ENCODE measurements at places on chromosomes 2 and 18.

- DNase-seq = no peak
These were observed 117.2 kb upstream of the NCK2 start for GRCh38 chr2:105627534-105627933.

DNA sequence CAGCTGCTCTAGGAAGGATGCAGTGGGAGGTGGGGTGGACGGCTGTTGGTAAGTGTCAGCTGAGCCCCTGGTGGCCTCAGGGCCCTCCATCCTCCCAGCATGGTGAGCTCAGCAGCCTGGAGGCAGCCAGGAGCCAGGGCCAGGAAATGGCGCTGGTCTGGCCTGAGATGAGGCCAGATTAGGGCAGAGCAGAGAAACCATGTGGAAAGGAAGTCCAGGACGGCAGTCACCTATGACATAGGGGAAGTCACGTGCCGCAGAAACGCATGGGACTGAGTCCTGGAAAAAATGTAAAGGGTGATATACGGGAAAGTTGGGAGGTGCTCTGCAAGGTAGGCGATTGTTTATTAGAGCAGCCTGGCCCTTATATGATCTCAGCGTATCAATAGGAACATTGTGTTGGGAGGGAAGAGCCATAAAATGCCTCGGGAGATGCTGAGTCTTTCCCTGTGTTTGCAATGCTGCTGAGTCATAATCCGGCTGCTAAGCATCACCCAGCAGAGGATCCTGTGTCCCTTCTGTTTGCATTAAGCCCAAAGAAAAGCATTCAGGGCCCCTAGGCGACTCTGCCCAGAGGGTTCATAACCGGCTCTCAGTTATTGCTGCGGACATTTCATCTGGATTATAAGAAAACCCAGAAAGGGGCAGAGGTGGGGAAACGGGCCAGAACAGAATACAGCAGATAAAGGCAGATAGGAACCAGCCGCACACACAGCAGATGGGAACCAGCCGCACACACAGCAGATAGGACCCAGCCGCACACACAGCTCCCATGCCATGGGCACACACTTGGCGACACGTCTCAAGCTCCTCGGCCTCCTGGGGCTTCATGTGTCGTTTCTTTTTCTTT is 30.3 kb upstream of the B3GNT7 start:
- peak; percentile 36 for DNase-seq

DNA sequence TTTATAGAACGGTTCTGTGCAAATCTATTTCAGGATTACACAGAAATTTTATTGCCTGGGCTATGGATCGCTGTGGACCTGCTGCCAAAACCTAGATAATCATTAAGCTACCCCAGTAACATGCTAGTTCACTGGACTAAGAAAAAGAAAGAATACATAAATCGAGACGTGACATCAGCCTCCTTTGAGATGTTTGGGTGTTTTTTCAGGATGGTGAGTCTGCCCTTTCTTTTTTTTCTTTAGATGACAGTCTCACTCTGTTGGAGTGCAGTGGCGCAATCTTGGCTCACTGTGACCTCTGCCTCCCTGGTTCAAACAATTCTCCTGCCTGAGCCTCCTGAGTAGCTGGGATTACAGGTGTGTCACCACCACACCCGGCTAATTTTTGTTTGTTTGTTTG is 52.0 kb downstream of the FHOD3 start:
- DNase-seq = no peak

DNA sequence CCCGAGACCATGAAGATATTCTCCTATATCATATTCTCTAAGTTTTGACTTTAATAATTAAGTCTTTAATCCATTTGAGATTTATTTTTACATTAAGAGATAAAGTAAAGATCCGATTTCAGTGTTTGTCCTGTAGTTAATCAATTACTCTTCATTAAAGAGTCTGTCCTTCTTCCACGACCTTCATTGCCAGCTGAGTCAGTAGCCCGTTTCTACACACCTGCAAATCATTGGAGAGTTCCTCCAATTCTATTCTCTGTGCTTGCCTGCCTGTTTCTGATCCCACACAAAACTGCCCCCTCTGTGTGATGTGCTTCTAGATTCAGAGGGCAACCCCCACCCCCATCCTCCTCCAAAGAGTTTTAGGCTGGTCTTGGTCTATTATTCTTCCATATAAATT is 119.2 kb downstream of the KCNF1 start:
- no peak for DNase-seq

DNA sequence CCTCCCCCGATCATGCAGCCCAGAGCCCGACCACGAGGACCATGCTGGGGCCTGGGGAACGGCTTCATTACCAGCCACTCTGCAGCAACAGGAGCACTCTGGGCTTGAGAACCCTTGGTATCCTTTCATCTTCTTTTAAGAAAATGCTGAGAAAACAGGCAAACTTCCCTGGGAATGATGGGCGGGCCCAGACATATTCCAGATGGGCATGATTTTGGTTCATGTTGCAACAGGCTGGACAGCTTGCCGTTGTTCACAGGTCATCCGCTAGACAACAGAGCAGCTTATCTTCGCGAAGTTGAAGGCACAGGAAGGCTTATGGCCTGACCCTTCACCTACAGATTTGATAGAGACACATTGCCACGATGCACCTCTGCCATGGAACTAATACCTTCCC is 121.0 kb downstream of the KLHL29 start:
- peak; percentile 36 for DNase-seq

DNA sequence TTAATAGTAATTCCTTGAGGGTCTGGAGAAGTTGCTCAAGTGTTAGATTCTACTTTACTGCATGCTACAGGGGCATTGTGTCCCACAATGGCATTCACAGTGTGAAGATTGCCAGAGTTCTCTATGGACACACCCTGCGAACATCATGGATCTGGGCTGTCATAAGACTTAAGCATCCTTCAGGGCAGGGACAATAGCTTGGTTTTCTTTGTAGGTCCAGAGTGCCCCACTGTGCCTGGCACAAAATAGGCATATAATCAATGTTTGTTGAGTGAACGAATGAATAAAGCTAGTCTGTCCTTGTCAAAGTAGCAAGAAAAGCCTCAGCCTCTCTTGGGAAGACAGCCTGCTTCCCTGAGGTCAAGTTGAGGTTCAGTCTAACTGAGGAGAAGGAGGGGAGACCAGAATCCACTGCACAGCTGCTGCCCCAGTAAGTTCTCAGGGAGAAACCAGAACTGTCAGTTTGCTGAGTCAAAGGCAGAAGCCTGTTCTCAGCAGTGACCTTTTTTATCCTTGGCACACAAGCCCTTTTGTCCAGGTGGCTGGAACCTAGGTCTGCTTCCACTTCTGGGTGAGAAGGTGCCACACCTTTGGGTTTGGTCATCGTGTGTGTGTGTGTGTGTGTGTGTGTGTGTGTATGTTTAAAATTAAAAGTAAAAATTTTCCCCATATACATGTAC is 15.0 kb downstream of the INPP4A start:
- DNase-seq = no peak

DNA sequence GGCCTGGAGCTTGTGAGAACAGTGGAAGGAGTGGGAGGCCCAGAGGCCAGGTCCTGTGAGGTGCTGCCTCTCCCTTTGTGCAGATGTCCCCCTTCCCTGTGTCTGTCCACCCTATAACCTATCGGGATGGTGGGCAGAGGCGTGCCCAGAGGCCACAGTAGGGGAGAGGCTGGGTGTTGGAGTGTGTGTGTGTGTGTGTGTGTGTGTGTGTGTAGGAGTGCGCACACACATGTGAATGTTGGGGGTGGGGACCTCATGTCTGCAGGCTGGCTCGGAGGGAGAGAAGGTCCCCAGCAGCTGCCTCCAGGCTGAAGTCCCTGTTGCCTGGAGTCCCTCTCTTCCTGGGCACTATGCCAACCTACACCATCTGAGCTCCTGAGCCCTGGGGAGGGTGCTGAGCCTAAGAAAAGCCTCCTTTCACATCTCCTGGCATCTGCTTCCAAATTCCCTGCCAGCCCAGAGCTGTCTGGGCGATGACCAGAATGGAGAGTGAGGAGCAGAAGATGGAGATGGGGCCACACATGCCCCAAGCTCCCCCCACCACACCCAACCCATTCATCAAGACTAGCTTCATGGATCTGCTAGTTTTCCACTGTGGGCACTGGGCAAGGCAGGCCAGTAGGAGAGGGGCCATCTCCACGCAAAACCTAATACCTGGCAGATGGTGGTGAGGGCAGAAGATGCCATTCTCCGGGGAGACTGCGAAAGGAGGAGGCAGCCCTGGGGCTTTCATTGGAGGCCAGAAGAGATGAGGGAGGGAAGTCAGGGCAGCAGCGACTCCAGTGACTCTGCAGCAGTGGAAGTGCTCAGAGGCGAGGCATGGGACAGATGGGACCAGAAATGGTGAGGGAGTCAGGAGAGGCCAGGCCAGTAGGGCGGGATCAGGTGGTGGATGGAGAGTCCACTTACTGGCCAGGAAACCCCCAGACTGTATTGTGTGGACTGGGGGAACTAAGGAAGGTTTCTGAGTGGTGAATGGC is 20.3 kb downstream of the KCNK3 start:
- DNase-seq = peak; percentile 95

GRCh38 chr2:28175028-28175427 is 217.6 kb upstream of the FOSL2 start:
- peak; percentile 55 for DNase-seq

DNA sequence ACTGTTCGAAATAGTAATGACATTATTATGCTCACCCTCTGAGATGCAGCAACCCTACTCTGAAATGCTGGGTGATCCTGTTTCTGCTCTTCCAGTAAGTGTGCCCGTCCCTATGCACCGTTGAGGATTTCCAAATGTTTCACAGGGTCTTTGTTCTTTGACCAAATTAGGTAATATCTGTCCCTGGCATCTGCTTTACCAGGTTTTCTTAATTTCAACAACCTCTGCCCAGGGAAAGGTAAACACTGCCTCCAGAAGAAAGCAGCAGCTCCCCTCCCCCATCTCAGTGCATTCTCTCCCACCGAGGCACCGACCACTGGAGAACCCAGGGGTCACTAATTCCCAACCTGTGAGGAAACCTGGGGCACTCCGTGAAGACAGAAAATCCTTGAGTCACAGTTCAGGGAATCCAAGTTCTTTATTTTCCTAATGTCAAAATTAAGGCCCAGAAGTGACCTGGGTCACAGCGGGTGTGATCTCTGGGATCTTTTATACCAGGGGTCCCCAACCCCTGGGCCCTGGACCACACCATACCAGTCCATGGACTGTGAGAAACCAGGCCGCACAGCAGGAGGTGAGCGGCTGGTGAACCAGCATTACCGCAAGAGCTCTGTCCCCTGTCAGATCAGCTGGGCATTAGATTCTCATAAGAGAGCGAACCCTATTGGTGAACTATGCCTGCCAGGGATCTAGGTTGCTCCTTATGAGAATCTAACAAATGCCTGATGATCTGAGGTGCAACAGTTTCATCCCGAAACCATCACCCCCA is 1.2 kb upstream of the GRB14 start:
- DNase-seq = no peak

DNA sequence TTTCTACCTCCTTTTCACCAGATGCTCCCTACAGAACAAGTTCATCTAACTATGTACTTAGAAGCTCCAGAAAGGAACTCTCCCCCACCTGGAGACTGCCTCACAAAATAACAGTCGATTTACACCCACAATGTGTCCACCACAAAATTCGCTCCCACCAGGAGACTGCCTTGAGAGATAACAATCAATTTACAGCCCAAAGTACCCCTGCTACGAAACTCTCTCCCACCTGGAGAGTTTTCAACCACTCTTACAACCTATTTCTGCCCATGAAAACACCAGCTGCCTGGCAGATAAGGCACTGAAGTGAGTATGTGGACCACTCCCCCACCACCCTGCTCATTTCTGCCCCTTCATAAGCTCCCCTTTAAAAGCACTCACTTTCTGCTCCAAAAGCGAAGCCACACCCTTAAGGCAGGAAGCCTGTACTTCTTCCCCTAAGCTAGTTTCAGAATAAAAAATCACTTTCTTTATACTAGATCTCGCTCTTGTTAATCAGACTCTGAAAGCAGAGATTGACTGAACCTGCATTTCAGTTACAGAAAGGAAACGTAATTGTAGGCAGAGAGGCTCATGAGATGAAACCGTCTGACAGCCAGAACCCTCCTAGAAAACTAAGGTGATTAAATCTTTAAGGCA is 94.4 kb upstream of the RBBP8 start:
- DNase-seq = no peak

GRCh38 chr2:177828557-177828956 is 244.0 kb downstream of the PDE11A start:
- no peak for DNase-seq

DNA sequence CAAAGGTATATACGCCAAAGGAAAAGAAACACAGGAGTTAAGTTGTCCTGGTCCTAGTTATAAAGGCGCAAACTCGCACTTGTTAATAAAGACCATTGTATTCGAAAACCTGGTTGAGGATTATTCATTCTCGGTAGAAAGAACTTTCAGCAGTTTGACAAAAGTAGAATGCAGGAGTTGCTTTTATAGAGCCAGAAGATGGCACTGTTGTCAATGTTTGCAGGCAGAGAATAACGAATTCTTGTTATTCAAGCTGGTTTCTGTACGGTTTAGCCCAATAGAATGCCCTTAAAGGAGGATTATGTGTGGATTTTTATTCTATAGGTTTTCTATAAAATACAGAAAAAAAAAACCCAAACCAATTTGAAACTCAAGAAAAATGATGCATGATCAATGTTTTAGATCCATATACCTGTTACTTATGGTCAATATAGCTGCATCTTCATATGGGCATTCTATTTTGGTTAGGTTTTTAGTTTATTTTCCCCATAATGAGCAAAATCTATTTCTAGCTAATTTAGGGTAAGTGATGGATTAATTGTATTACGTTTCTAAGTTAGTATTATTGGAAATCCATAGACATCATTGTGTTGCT is 510.3 kb downstream of the PLCL1 start:
- DNase-seq = peak; percentile 47

DNA sequence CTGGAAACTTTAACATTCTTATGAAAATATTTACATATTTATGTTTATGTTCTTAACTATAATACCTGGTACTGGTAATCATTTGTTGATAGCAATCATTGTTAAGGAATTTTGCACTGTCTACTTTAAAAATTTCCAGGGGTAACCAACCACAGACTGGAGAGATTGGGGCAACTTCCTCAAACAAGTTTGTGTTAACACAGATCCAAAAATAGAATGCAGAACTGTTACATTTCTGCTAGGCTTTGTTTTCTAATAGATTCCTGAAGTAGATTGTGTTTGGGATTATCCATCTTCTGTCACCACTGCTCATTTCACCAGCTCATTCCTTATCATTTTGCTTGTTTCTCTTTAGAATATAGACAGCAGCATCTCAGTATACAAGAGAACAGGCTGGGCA is 23.7 kb downstream of the RNF125 start:
- no peak for DNase-seq

GRCh38 chr2:39424951-39425350 is 12.1 kb downstream of the MAP4K3 start:
- no peak for DNase-seq

All from NCI-H524 treated with DMSO at 0.1 percent for 48 hours (cell line).